ENCODE measurements at places on chromosomes 3 and 15.

GRCh38 chr15:100680726-100681125 is 78.3 kb downstream of the ASB7 start:
- DNase-seq = no peak

GRCh38 chr3:67044955-67045354 is 46.8 kb downstream of the KBTBD8 start:
- DNase-seq = no peak

DNA sequence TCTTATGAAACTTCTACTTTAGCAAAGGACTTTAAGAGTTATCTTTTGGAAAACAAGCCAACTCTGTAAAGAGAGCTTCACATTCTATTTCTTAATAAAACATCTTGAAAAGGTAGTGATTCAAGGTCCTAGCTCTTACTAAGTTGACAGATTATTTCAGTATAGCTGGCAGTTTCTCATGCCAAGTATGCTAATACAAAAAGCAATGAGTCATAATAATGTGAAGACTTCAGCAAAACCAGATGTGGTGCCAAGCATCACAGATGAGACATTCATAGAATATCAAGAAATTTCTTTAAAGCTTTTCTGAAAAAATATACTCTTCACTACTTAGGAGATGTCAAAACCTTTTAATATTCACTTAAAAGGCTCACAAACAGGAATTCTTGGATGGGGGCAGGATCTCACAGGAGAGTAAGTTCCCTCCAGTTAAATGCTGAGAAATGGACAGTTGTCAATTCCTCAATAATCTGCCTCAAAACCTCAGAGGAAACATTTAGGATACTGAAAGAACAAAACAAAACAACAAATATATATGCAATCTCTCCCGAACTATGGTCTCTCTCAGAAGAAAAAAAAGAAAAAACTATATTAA is 45.6 kb downstream of the DCBLD2 start:
- no peak for DNase-seq

DNA sequence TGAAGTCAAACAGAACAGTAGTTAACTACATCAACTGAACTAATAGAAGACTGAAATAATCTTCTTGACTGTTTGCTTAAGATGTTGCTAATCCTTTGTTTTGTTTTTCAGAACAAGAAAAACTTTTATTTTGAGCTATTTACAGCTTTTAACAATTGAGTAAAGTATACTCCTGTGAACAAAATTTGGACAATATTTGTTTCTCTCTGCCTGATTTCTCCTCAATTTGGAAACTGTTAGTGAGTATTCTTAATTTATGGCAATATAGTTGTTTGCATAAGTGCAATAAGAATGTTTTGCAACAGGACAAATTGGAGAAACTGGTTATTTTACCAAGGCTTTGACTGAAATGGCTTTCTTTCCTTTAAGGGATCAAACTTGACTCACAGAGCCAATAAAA is 36.5 kb upstream of the ENTPD3 start:
- no peak for DNase-seq

- no peak for DNase-seq
Observed at GRCh38 chr3:100033903-100034471, 80.3 kb downstream of the FILIP1L start.

GRCh38 chr3:14819671-14820070 is 909 bp downstream of the FGD5 start:
- peak; percentile 49 for DNase-seq

- DNase-seq = no peak
Observed at GRCh38 chr3:185981621-185982020, 43.8 kb upstream of the TRA2B start.

DNA sequence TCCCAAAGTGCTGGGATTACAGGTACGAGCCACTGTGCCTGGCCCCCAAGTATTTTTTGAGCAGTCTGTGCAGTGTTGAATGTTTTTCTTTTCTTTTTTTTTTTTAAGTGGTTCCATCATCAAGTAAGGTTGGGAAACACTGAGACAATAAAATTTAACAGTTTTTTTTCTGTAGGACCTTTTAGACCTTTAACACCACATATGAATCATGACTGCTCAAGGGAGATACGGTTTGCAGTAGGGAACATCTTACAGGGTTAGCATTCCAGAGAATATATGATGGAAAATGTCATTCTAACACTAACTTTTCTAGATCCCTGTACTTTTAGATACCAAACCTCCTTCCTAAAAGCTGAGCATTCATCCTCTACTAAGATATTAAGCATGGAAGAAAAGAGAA is 41.7 kb downstream of the SNX4 start:
- DNase-seq = no peak

GRCh38 chr3:56839784-56840715 is 38.3 kb upstream of the ARHGEF3 start:
- DNase-seq = no peak

- DNase-seq = no peak
Observed at GRCh38 chr3:168416446-168416845, 320.7 kb upstream of the GOLIM4 start.

All from right cardiac atrium (tissue), 5 donors.